ENCODE measurements at places on chromosomes 6 and 20. TPM values are rescaled to one million over a fixed set of nuclear protein-coding genes. Genes with fewer than 3 reads are reported as not detected.

DNA sequence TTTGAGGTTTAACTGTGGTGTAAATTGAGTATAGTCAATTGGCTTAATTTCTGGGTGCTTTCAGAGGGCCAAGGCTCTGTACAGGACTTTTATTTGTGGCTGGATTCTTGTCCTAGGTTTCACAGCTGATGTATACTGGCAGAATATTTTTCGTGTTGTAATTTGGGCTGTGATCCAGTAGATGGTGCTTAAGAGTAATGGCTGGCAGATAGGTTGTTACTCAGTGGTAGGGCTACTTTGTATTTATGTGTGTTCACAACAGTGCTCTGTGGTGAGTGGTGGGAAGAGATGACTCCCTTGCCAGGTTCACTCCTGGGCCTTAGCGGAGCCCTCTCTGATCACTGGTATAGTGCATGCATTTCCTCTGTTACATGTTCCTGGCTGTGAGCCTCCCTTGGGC lies 34.5 kb upstream of the FERMT1 start:
- DNase-seq = no peak

KIAA0408 gene
- total RNA-seq = 88.3 TPM

EYS gene
- 0.49 TPM for total RNA-seq

ADGRF1 gene
- total RNA-seq = not detected
